ENCODE measurements at places on chromosomes 12 and 14. TPM values are rescaled to one million over a fixed set of nuclear protein-coding genes. Genes with fewer than 3 reads are reported as not detected.

DNA sequence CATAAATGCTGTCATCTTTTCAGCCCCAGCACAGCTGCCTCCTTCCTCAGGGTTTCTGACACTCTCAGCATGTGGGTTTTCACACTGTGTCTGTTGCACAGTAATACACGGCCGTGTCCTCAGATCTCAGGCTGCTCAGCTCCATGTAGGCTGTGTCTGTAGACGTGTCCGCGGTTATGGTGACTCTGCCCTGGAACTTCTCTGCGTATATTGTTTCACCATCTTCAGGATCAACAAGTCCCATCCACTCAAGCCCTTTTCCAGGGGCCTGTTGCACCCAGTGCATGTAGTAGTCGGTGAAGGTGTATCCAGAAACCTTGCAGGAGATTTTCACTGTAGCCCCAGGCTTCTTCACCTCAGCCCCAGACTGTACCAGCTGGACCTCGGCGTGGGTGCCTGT is 1210.6 kb downstream of the TMEM121 start:
- no peaks in the 10 kb centered on the region for H3K4me1 ChIP-seq
- DNase-seq: no peak
- no peak overlapping the region for H3K27ac ChIP-seq
- H3K36me3 ChIP-seq: no peaks in the 10 kb centered on the region

The NEMF gene
- 63.7 TPM for total RNA-seq

DNA sequence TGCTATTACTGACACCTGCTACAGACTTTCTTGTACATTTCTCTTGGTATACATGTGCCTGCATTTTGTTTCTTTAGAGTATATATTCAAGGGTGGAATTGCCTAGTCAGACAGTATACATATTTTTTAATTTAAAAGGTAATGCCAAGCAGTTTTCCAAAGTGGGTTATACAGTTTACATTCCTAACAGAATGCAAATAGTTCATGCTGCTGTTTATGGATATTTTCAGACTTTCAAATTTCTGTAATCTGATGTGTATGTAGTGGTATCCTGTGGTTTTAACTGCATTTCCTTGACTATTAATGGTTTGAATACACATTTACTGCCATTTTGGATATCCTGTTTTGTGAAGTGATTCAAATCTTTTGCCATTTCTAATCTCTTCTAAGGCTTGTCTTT is 55.5 kb upstream of the VCPKMT start:
- H3K4me1 ChIP-seq: no peaks in the 10 kb centered on the region
- H3K27me3 ChIP-seq: no peaks in the 10 kb centered on the region
- H3K4me3 ChIP-seq: no peak overlapping the region
- DNase-seq: no peak

GRCh38 chr12:122327494-122328385 is 61.4 kb upstream of the VPS33A start:
- DNase-seq: no peak
- no peak overlapping the region for H3K4me3 ChIP-seq
- no peak overlapping the region for H3K27ac ChIP-seq
- H3K36me3 ChIP-seq: peaks cover 7% of the 10 kb centered on the region
- H3K4me1 ChIP-seq: no peaks in the 10 kb centered on the region

The CCDC59 gene
- total RNA-seq: 33.5 TPM

DNA sequence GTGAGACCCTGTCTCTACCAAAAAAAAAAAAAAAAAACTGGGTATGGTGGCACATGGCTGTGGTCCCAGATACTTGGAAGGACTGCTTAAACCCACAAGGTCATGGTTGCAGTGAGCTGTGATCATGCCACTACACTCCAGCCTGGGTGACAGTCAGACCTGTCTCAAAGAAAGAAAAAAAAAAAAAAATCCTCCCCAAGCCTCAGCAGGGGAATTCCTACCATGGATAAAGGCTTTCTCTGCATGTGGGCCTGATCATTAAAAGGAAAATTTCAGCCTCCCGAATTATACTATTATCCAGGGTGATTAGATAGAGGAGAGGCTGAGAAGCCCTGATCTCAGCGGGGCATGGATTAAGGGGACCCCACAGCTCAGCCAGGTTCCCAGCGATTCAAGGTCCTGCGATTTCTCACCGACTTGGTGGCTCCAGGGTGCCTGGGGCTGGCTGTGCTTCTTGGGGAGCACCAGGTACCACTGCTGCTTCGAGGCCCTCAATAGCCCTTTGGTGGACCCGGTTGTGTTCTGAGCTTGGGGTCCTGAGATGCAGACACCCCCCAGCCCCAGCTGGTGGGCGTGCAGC is 5.6 kb downstream of the SH2B3 start:
- no peaks in the 10 kb centered on the region for H3K27me3 ChIP-seq
- DNase-seq: no peak
- H3K27ac ChIP-seq: peak overlapping the region; percentile 96
- peaks cover 50% of the 10 kb centered on the region for H3K4me1 ChIP-seq
- no peak overlapping the region for H3K4me3 ChIP-seq
- H3K36me3 ChIP-seq: no peaks in the 10 kb centered on the region

- H3K36me3 ChIP-seq: no peaks in the 10 kb centered on the region
- peak overlapping the region; percentile 53 for H3K27ac ChIP-seq
- H3K27me3 ChIP-seq: no peaks in the 10 kb centered on the region
- DNase-seq: no peak
- H3K4me1 ChIP-seq: peaks cover 16% of the 10 kb centered on the region
Observed at GRCh38 chr12:20211981-20212421, 156.3 kb upstream of the PDE3A start.

GRCh38 chr12:51771008-51771407 is 77.5 kb downstream of the FIGNL2 start:
- H3K4me1 ChIP-seq: no peaks in the 10 kb centered on the region
- H3K36me3 ChIP-seq: no peaks in the 10 kb centered on the region
- no peak for DNase-seq
- H3K27ac ChIP-seq: no peak overlapping the region
- H3K4me3 ChIP-seq: no peak overlapping the region

The CDKL1 gene
- total RNA-seq: 1.8 TPM

The OVCH1 gene
- not detected for total RNA-seq

DNA sequence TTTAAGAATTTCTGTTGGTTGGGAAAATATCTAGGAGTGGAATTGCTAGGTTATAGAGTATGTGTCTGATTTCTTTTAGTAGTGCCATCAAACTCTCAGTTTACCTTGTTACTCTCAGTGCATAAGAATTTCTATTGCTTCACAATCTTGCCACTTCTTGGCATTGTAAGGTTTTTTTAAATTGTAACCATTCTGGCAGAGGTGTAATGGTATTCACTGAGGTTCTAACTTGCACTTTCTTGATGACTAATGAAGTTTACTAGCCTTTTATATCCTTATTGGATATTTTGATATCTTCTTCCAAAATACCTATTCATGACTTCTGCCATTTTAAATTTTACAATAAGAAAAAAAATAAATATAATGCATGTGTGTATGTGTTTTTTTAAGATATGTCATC is 478.0 kb downstream of the NAV3 start:
- no peaks in the 10 kb centered on the region for H3K4me1 ChIP-seq
- no peaks in the 10 kb centered on the region for H3K36me3 ChIP-seq

DNA sequence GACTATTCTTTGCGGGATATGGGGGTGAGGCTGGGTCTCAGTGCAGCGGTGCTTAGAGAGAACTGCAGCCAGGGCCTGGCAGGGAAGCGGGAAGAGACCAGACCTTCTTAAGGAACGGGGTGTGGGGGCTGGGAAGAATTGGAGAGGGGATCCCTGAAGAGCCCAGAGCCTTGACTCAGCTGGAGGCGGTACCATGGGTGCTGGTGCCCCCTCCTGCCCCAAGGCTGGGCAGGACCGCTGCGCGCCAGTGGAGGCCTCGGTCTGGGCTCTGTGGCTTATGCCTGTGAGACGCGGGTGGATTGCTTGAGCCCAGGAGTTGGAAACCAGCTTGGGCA is 1.3 kb upstream of the RNU7-1 start:
- peak overlapping the region; percentile 98 for H3K27ac ChIP-seq
- H3K36me3 ChIP-seq: peaks cover 5% of the 10 kb centered on the region
- DNase-seq: no peak
- H3K4me3 ChIP-seq: no peak overlapping the region
- peaks cover 57% of the 10 kb centered on the region for H3K4me1 ChIP-seq

- H3K27ac ChIP-seq: no peak overlapping the region
- H3K27me3 ChIP-seq: no peaks in the 10 kb centered on the region
- no peak overlapping the region for H3K4me3 ChIP-seq
- H3K4me1 ChIP-seq: no peaks in the 10 kb centered on the region
- no peak for DNase-seq
Observed at GRCh38 chr14:99176156-99176945, 95.6 kb downstream of the BCL11B start.

DNA sequence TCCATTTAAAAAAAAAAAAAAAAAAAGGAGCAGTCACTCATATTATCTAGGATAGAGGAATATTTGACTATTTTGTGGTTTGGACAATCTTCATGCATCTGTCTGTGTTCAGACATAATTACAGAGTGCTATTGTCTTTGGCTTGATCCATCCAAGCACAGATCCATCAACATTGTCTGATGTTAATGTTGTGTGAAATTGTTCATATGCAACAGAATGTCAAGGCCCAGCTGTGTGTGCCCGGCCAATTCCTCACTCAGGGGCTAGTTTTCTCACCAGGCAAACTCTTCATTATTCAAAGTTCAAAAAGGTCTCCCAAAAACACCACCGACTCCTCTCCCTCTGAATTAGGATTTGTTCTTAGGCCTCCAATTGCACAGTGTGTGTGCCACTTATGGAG is 324.9 kb upstream of the TMTC1 start:
- DNase-seq: no peak
- H3K27me3 ChIP-seq: no peaks in the 10 kb centered on the region
- H3K4me1 ChIP-seq: no peaks in the 10 kb centered on the region
- no peak overlapping the region for H3K27ac ChIP-seq
- H3K4me3 ChIP-seq: no peak overlapping the region

DNA sequence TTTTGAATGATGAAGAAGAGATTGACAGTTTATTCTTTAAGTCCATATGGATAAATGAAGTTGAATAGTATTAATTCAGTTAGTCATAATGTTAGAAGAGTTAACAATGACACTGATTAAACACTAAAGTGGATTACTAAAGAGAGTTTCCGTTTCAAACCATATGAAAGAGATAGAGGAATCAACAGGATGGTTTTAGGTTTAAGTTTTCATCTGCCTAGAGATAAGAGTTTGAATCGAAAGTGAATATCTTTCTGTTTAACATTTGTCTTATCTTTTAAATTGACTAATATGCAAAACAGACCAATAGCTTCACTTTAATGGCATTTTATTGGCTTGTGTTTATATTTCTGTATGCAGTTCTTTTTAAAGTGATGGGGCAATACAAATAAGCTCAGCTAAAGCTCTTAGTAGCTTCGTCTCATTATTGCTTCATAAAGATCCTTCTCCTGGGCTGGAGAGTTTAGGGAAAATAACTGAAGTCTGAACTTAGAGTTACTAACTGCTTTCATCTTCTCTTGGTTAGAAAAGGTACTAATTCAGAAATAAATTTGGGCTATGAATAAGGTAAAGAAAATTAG is 66.0 kb downstream of the MIPOL1 start:
- no peaks in the 10 kb centered on the region for H3K27me3 ChIP-seq
- H3K36me3 ChIP-seq: no peaks in the 10 kb centered on the region
- no peak for DNase-seq
- H3K27ac ChIP-seq: no peak overlapping the region
- H3K4me3 ChIP-seq: no peak overlapping the region

DNA sequence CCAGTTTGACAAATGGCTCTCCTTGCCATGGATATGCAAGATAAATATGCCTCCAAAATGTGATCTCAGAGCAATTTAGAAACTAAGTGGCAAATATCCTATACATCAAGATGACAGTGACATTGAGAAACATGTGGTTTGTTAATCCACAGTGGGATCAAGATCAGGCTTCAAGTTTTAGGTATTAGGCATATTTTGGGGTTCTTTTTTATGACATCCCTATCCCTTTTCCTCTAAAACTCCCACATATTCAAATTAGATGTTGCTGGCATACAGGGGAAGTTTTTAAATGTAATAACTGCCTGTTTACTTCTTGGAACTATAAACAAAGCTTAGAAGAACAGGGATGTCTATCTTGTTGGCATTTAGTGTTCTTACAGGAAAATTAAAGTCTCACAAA is 179.4 kb downstream of the CRADD start:
- H3K4me1 ChIP-seq: no peaks in the 10 kb centered on the region
- no peaks in the 10 kb centered on the region for H3K36me3 ChIP-seq
- DNase-seq: no peak

GRCh38 chr14:52248057-52248456 is 19.4 kb upstream of the PTGDR start:
- H3K27me3 ChIP-seq: no peaks in the 10 kb centered on the region
- DNase-seq: no peak
- H3K36me3 ChIP-seq: no peaks in the 10 kb centered on the region
- H3K4me3 ChIP-seq: no peak overlapping the region
- H3K4me1 ChIP-seq: no peaks in the 10 kb centered on the region

DNA sequence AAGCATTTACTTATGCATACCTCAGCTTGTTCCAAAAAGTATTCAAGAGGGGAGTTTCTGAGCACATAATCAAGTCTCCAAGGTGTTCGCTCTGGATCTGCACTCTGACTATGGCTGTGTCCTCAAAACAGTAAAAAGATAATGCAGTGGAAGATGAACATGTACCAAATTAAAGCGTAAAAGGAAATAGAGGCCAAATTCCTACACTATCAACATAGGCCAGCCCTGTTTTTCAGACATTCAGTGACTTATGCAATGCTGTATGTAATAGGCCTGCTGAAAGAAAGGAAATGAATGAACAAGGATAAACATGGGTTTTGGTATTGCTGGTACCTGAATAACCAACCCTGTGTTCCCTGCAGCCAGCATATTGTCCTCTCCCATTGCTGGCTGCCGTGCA is 115.7 kb downstream of the SAMD4A start:
- H3K4me3 ChIP-seq: no peak overlapping the region
- no peaks in the 10 kb centered on the region for H3K27me3 ChIP-seq
- no peaks in the 10 kb centered on the region for H3K36me3 ChIP-seq
- H3K4me1 ChIP-seq: peaks cover 49% of the 10 kb centered on the region

The GLIPR1L1 gene
- total RNA-seq: not detected

GRCh38 chr14:73825551-73826188 is 26.0 kb upstream of the PTGR2 start:
- no peaks in the 10 kb centered on the region for H3K36me3 ChIP-seq
- no peak overlapping the region for H3K4me3 ChIP-seq
- DNase-seq: peak; percentile 92
- no peak overlapping the region for H3K27ac ChIP-seq
- H3K4me1 ChIP-seq: peaks cover 14% of the 10 kb centered on the region

The CLEC4A gene
- 7.5 TPM for total RNA-seq

DNA sequence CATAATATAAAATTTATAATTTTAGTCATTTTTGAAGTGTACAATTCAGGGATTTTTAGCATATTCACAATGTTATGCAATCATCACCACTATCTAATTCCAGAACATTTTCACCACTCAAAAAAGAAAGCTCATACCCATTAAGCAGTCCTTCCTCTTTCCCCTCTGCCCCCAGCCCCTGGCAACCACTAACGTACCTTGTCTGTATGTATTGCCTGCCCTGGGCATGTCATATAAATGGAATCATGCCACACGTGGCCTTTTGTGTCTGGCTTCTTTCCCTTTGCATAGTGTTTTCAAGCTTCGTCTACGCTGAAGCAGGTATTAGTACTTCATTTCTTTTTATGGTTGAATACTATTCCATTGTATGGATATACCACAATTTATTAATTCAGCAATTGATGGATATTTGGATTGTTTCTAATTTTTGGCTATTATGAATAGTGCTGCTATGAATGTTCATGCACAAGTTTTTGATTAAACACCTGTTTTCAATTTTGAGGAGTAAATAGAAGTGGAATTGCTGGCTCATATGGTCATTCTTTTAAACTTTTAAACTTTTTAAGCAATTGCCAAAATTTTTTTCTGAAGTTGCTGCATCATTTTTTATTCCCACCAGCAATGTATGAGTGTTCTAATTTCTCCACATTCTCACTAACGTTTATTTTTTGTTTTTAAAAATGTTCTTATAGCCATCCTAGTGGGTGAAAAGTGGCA is 1.6 kb upstream of the SSTR1 start:
- H3K27me3 ChIP-seq: peaks cover 41% of the 10 kb centered on the region
- H3K4me3 ChIP-seq: no peak overlapping the region
- H3K36me3 ChIP-seq: no peaks in the 10 kb centered on the region
- no peak overlapping the region for H3K27ac ChIP-seq
- H3K4me1 ChIP-seq: peaks cover 18% of the 10 kb centered on the region

The KCNA5 gene
- total RNA-seq: 4.4 TPM

The SLC4A8 gene
- total RNA-seq: 0.47 TPM

Data from heart left ventricle (tissue), 16 donors.